RCC 7860 (cell line): ENCODE measurements at places on chromosomes 1 and 21.

DNA sequence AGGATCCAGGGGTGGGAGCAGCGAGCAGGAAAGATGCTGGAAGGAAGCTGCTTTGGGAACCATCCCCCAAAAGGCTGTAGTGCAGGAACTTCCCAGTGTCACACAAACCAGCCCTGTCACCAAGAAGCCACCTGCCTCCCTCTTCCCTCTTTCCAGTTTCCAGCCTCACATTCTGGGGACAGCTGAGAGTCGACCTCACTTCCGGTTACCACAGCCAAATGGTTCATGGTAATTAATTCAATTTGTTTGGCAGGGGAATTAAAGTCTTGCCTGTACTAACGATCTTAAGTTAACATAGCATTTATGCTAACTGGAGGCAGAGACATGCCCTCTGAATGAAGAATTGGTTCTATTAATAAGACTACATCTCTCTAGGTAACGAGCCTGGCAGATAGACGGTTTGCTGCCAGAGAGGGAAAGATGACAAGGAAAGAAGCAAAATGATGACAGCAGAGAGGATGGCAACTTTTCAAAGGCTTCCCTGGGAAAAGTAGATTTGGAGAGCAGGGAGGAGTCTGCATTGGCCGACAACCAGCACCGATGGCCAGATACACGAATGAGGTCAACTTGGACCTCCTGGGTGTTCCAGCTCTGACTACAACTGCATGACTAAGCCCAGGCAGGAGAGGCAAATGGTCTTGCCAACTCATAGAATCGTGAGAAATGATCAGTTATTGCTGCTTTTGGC is 64.1 kb downstream of the TMCO4 start:
- DNase-seq: peak; percentile 75

GRCh38 chr1:10911490-10912166 is 100.8 kb upstream of the TARDBP start:
- DNase-seq: no peak

- DNase-seq: no peak
Measured at GRCh38 chr1:86061551-86061990, 95.0 kb downstream of the COL24A1 start.

DNA sequence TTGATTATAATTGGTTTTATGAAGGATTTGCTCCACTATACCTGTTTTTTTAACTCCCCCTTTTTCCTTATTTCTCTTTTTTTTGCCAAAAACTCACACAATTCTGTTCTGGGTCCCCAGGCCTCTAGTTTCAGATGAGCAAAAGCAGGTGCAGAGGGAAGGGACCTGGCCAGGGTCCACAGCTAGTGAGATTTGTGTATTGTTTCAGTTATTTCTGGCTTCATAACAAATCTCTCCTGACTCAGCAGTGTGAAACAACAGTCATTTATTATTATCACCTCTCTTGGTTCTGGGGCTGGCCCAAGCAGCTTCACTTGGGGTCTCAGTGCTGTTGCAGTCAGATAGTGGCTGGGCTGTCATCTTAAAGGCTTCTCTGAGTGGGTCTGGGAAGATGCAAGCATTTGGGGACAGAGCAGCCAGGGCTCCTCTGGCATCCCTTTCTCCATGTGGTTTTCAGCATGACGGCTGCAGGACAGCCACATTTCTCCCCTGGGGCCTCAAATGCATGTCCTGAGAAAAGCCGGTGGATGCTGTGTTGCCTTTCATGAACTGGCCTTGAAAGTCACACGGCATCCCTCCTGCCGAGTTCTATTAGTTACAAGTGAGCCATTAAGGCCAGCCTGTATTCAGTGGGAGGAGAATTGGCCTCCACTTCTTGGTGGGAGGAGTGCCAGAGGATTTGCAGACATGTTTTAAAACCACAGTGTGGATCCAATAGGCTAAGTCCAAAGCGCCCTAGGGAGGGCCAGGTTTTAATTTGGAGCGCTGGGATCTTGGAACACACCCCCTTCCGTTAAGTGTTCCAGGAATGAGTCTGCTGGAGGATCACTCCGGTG is 137.1 kb downstream of the CAMTA1 start:
- no peak for DNase-seq

- no peak for DNase-seq
Measured at GRCh38 chr1:84386716-84387479, 11.4 kb upstream of the DNASE2B start.

GRCh38 chr1:53336146-53336545 is 8.3 kb upstream of the LRP8 start:
- DNase-seq: no peak

GRCh38 chr1:177340601-177341067 is 169.9 kb downstream of the BRINP2 start:
- DNase-seq: no peak

GRCh38 chr1:160584784-160585183 is 5.5 kb upstream of the CD84 start:
- no peak for DNase-seq

DNA sequence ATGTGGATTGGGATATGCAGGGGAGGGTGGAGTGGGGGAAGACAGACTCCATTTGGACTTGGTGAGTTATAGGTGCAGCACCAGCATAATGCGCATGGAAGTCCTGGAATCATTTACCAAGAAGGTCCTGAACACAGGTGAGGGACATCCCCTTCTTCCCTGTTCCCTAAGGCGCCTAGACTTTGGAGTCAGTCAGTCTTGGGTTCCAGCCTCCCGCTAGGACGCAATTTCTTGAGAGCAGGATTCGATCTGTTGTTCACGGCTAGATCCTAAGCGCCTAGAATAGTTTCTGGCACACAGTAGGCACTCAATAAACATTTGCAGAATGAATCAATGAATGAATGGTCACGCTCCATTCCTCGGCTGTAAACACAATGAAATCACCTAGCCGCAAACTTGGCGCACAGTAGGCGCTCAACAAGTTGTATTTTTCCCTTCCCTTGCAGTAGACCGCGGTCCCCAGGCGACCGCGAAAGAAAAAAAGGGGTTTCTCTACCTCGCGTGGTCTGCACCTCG is 1.0 kb upstream of the AK4 start:
- DNase-seq: no peak

GRCh38 chr1:246058466-246058865 is 448.6 kb downstream of the SMYD3 start:
- no peak for DNase-seq

GRCh38 chr1:242639104-242639503 is 114.6 kb upstream of the PLD5 start:
- no peak for DNase-seq

GRCh38 chr21:36854391-36854790 is 112.1 kb downstream of the HLCS start:
- DNase-seq: peak; percentile 51

DNA sequence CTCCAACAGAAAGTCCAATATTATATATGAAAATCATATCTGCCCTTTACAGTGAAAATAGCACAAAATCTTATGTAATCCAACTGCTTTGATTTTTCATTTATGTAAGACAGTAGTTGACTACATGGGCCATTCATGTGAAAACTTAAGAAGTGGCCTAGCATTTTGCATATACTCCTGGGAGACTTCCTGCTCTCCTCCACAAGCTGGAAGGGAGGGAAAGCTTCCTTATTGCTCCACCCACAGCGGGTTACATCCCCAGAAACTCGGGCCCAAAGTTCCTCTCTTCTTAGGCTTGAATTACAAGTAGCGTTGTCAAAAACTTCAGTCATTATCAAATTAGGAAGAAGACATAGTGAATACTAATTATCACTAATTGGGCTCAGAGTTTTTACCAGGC is 29.2 kb downstream of the FYB2 start:
- no peak for DNase-seq

DNA sequence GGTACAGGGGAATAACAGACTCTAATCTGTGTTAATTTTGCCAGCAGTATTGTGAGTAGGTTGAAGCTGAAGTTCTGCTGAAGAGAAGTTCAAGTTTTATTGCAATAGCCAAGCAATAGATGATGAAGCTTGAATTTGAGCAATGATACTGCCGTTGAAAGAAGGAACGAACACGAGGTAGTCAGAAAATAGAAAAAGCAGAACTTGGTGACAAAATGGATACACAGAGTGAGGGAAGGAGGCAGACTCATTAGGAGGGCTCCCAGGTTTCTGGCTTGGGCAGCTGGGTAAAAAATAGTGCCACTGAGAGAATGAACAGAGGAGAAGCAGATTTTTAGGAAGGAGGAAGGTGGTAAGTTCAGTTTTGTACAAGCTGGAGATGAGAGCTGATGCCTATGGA is 22.3 kb upstream of the AGO1 start:
- no peak for DNase-seq

DNA sequence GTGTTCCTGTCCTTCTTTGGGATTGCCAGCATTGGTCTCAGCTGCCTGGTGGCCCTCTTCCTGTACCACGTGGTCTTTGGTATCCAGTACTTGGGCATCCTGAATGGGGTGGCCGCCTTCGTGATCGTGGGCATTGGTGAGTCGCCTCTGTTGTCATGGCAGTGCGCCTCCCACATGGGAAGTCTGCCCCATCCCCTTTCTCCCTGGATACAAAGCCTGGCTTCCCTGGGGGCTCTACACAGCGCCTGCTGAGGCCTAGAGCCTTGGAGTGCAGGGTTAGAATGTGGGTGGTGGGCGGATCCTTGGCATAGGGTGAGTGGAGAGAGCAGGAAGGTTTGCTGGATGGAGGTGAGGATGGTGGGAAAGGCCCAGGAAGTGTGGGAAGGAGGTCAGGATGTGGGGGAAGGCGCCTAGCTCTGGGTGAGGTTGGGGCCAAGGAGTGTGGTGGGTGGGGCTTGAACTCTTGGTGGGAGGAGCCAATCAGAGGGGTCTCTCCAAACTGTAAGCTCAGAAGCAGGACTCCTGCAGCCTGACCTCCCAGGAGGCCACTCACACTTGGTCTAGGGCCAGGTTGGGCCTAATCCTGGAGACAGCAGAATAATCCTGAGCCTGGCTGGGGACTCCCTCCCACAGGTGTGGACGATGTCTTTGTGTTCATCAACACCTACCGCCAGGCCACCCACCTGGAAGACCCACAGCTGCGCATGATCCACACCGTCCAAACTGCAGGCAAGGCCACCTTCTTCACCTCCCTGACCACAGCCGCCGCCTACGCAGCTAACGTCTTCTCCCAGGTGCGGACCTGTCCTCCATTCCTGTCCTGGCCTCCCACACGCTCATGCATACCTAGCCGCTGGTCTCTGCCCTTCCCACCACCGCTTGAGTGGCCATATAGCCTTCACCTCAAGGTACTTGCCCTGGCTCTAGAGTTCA is 36.7 kb downstream of the DISP3 start:
- no peak for DNase-seq

DNA sequence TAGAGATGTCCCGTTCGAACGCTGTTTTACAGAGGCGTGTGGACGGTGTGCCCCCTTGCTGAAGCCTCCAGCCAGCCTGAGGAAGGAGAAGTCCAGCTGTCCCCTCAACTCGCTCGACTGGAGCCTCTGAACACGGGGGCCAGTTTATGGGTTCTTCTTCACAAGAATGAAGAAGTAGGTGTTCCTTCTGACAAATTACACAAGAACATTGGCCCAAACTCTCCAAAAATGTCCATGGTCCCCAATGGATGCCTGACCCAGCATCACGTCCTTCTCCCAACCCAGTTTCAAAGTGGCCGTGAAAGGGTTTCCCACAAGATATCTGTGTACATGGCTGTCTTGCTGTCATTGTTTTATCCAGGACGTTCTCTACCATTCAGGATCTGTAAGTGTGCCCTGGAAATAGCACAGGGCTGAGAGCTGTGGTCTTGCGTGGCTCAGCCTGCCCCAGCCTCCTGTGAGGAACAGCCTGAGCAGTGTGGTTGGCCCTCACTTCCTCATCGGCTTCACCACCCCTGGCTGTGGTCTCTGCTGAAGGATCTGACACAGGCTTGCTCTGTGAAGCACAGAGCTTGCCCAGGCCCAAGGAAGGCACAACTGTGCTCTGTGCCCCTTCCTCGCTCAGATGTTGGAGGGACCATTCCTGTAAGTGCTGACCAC is 1.0 kb upstream of the S100B start:
- no peak for DNase-seq

DNA sequence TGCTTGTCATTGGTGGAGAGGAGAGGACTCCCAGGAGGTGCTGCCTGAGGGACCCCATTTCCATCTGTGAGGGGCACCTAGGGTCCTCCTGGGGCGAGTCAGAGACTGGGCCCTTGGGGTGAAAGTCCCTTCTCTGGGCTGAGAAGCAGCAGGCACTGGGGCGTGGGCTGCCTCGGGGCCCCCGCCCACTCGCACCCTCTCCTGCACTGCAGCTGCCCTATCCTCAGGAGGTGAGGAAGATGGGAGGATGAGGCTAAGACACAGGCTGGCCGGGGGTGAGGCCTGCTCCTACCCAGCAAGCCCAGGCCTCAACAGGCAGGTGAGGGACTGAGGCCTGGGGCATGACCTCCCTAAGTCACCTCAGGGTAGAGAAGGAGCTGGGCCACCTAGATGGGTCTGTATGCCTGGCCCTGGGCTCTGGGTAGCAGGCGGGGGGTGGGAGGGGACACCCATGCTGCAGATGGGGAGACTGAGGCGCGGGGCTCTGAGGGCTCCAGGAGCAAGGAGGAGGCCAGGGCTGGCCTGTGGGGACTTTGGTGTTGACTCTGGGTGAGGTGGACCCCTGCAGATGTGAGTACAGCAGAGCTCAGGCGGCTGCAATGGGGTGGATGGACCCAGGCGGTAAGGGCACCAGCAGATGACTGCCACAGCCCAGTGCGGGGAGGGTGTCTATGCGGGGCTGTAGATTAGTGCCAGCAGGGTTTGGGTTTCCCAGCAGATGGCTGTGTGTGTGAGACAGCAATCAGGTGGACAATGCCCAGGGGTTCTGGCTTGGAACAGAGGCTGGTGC is 10.4 kb upstream of the ZNF669 start:
- no peak for DNase-seq

DNA sequence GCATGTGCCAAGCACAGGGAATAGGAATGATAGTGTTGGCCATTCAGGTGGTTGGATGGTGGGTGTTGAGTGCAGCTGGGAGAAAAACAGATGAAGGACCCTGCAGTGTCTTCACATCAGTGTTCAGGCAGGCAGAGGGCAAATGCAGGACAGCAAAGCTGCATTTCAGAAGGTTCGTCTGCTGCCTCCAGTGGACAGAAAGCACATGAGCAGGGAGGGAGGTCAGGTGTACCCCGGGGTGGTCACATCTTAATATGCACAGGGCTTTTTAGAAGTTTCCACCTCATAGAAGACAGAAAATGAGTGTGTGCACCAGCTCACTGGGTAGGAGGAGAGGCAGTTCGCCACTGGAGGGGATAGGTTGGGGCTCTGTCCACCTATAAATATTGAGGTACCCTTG is 184.9 kb downstream of the SLC35F3 start:
- no peak for DNase-seq

DNA sequence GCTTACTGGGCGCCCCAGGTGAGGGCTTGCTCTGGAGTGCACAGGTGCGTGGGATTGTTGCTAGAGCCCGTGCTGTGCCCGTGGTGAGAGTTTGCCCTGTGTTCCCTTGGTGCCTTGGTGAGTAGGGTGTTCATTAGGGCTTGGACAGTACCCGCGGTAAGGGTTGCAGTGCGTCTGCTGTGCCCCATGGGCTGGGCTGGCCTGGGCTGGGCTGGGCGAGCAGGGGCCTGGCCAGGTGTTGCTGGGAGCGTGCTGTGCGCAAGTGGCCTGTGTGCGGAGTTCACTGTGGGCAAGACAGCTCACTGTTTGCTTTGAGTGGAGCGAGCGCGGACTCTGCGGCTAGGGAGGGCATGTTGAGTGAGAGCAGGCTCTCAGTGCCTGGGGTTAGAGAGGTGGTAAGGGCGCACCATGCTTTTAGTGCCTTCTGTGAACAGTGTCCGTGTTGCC is 725 bp downstream of the CR1L start:
- DNase-seq: no peak
